GM12891 (cell line): ENCODE measurements at places on chromosomes 2 and 18.

DNA sequence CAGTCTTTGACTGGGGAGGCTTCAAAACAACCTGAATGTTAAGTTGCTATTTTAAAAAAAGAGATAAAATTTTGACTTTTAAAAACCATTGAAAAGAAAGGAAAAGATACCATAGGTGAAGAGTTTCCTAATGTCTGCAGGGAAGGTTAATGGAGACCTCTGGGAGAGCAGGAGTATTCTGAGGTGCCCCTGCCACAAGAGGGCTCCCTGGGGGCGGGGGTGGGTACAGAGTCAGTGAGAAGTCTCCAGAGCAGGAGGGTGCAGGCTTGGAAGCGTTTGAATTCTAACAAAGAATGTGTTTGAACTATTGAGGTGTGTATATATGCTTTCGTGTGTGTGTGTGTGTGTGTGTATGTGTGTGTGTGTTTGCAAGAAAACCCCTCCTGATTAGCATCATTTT is 46.7 kb upstream of the ST6GAL2 start:
- DNase-seq, result no peak

DNA sequence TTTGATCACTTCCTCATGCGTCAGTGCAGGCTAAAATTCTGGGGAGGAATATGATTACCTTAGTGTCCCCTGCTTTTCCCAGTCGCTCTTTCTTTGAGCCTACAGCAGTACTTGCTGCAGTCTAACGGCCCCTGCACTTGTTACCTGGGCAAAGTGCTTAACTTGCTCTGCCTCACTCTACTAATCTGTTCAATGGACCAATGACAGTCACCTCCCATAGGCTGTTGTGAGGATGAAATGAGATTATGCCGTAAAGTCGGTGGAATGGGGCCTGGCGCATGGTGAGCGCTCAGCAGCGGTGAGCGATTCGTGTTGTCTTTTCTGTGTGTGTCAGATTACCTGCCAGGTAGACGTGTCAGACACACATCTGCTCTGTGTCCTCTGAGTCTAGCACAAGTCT is 5.3 kb downstream of the TNS1 start:
- no peak for DNase-seq

DNA sequence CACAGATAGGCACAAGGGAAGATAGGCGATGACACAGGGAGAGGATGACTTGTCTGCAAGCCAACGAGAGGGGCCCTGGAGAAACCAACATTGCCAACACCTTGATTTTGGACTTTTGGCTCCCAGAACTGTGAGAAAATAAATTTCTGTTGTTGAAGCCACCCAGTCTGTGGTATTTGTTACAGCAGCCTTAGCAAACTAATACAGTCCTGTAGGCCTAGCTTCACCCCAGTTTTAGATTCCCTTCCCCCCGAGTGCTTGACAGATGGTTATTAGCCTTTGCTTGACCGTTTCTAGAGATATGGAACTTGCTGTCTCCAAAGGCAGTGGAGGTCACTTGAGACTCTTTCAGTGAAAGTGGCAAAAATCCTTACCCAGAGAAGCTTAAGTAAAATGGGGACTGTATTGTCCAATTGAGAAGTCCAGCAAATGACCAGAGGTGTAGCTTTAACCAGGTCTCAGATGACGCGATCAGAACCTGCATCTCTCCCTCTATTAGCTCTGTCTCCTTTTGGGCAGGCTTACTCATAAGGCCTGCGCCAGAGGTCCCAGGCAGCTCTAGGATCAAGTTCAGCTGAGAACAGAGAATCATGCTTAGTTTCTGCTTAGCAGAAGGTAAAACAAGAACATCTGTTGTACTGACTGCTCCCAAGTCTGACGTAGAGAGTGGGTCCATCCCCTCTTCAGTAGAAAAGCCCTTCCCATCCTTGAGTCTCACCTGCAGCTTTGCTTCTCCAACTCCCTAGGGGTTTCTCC is 50.4 kb downstream of the MFSD6 start:
- DNase-seq, result no peak

DNA sequence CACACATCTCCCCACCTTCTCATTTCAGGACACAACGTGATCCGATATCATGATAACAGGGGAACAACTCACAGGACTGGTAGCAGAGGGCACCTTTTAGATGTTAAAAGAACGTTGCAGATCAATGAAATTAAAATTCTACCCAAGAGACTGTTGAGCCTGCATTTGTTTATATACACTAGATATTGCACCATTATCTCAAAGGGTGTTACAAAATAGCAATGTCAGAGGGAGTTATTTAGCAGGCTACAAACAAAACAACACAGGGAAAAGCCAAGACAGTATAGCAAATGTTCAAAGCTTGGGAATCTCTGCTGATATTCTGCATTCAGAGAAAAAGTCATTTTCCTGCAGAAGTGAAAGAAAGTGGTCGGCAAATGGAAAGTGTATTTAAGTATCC is 139.5 kb downstream of the MYO5B start:
- DNase-seq, result no peak

DNA sequence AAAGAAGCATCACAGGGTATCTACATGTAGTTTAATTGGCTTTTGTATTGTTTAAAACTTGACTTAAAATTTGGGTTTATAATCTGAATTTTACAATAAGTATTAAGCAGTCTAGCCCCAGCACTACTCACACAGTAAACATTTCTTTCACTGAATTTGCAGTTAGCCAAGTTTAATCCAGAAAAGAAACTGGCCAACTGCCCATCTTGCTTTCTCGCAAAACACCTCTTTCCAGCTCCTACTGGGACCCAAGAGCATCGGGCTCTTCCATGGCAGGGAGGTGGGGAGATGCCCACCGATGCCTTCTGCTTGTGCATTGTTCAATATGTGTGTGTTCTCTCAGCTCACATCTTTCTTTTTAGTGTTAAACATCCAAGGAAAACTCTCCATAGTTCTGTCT is 212.8 kb upstream of the BOD1L2 start:
- DNase-seq, result no peak

GRCh38 chr2:189613077-189613636 is 32.6 kb upstream of the SLC40A1 start:
- DNase-seq, result no peak

DNA sequence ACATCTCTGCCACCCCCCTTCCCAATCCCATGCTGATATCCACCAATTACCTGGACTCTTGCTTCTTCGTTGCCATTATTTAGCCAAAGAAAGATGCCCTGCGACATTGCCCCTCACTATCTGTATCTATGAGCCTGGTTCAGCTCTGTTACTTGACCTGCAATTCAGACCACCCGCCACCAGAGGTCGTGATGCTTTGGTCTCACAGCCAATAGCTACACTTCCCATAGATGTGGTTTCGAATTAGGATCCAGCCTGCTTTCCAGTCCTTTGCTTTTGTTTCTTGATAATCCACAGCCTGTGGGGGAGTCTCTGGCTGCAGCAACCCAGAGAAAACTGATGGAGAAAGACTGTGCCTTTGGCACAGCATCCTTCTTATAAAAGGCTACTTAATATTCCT is 239.4 kb downstream of the KLHL29 start:
- no peak for DNase-seq

DNA sequence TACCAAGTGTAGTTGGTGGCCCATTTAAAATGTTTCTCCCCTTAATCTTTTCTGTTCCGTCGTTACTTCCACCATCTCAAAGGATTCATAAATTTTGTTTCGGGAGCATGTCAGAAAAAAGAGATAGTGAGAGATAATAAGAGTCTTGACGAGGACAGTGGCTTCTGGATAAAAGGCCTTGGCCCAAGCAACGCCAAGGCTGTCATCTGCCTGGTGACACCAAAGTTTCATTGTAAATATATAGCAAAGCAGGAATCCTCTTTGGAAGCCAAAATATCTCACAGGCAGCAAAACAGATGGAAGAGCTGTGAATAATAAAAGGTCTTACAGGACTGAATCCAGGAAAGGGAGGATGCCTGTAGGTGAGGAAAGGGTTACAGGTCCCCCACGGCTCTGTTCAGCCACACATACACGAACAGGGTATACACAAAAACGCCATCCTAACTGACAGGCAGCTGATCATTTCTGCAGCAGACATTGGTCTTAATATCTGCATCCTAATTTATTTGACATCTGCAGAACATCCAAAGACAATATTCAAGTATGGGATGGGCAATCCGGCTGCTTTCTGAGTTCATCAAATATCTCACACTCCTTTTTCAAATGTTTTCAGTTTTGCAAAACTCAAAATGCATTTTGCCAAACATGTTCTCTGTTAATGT is 382.8 kb downstream of the OSR1 start:
- no peak for DNase-seq

- DNase-seq, result no peak
Measured at GRCh38 chr2:108612153-108612513, 77.9 kb downstream of the LIMS1 start.

- no peak for DNase-seq
Measured at GRCh38 chr2:205768815-205769494, 86.7 kb downstream of the NRP2 start.

DNA sequence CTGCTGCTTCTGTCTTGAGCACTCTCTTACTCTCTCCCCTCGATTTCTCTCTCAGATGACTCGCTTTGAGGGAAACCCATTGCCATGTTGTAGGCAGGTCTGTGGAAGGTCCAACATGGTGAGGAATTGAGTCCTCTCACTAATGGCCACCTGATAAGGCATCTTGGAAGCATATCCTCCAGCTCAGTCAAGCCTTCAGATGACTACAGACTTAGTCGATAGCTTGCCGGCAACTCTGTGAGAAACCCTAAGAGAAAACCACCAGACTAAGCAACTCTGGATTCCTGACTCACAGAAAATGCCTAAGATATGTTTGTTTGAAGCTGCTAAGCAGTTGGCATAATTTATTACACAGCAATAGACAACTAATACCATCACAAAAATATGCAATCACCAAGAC is 51.2 kb downstream of the WDR75 start:
- no peak for DNase-seq

GRCh38 chr18:45920367-45920766 is 46.8 kb downstream of the EPG5 start:
- DNase-seq, result no peak

DNA sequence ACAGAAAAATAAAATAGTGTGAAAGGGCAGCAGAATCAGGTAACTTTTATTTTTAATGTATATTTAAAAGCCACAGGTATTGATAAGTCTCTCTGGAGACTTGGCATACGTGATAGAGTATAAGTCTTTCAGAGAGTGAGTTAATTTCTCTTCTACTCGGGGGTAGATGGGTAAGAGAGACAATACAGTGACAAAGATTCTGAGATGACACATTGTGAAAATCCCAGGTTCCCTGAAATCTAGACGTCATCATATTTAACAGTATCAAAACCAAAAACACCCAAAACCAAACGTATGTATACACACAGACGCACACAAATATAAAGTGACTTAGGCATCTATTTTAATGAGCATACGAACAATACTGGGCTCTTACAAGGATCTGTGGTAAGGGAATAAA is 33.3 kb downstream of the NIF3L1 start:
- no peak for DNase-seq

GRCh38 chr2:10283106-10284062 is 19.3 kb upstream of the HPCAL1 start:
- no peak for DNase-seq

DNA sequence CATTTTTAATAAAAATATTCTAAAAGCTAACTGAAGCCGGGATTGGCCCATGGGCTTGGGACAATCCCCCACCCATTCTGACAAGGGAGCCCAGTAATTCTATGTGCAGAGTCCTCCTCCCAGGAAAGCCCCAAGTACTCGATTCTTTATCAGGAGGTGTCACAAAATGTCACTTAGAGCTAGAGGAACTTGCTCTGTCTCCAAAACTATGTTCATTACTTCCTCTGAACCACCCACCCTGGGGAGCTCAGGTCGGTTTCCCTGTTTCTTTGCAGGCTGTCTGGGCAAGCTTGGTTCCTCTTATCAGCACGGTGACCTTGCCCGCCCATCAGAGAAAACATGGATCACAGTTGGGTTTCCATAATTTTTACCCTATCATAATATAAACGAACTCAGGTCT is 430.6 kb upstream of the ID2 start:
- DNase-seq, result no peak

DNA sequence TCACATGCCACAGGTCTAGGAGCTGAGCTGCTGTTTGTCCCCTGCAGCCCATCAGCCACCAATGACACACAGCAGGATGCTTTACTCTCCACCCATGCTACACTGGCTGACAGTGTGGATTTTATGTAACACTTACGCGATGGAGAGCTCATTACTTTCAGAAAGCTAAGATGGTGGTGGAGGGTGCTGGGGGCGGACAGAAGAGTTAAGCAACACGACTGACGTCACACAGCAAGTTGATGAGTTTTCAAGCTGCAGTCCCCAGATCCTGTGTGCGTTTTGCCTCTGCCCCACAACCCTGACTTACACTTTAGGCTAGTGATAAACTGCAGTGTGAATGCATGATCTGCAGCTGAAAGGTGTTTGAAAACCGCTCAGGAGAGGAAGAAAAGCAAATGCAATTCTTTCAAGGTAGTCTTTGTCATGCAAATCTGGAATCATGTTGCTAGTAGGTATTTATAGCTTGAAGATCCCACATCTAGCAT is 42.4 kb downstream of the MRPS5 start:
- no peak for DNase-seq

DNA sequence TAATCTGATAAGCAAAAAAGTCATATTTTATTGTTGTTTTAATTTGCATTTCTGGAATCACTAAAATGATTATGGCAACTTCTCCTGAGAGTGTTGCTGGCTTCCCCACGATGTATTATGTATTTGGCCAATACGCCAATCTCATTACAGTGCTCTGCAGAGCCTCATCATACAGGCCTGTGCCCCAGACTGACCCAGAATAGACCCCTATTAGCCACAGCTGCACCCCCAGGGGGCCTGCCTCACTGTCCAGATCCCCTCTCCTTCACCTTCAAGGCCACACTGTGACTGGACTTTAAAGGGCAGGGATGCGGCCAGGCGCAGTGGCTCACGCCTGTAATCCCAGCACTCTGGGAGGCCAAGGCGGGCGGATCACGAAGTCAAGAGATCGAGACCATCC is 17.4 kb upstream of the COX7A2L start:
- DNase-seq, result no peak

DNA sequence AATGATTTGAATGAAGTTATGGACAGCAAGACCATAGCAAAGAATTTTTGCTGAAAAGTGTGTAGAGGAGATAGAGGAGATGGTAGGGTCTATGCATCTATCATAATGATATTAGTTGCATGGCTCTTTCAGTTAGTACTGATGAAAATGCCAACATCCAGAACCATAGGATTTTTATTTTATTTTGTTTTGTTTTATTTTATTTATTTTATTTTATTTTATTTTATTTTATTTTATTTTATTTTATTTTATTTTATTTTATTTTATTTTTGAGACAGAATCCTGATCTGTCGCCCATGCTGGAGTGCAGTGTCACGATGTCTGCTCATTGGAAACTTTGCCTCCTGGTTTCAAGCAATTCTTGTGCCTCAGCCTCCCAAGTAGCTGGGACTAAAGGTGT is 1021.1 kb upstream of the ZEB2 start:
- DNase-seq, result no peak

- no peak for DNase-seq
Measured at GRCh38 chr2:205682971-205683501, 735 bp downstream of the NRP2 start.
